ENCODE measurements at places on chromosomes 6 and 20.

DNA sequence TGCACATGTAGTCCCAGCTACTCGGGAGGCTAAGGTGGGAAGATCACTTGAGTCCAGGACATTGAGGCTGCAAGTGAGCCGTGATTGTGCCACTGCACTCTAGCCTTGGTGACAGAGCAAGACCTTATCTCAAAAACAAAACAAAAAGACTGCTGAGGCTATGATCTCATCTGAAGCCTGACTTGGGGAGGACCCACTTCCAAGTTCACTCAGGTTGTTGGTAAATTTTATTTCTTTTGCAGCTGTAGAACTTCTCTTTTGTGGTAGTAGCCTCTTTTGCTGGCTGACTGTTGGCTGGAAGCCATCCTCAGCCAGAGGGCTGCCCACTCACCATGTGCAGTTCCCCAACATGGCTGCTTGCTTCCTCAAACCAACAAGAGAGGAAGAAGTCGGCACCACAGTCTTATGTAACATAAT is 36.8 kb upstream of the ME1 start:
- DNase-seq = no peak

- DNase-seq = no peak
Observed at GRCh38 chr20:58871533-58872102, 19.1 kb downstream of the GNAS start.

GRCh38 chr6:146361128-146361924 is 182.3 kb upstream of the RAB32 start:
- DNase-seq = no peak

DNA sequence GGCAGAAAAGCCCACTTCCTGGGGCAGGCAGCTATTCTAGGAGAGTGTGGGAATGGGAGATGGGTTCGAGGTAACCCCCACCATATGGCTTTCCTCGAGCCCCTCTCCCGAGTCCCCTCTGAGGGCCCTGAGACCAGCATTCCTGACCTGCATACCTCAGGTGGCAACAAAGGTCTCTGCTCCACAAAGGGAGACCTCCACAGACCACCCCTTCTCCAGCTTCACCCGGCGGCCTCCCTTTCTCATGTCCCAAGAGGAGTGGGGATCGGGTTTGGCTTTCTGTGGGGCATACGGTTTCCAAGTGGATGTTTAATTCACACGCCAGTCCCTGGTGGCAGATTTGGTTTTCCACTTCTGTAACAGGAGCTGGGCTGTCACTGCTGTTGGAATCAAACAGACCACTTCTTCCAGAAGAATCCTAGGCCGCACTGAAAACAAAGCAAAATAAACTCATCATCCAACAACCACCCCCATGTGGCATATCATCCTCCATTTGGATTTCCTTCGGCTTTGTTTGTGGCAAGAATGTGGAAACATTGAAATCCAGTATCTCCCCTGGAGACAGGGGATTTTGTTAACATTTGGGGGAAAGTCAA is 83.2 kb downstream of the DLL1 start:
- DNase-seq = no peak

DNA sequence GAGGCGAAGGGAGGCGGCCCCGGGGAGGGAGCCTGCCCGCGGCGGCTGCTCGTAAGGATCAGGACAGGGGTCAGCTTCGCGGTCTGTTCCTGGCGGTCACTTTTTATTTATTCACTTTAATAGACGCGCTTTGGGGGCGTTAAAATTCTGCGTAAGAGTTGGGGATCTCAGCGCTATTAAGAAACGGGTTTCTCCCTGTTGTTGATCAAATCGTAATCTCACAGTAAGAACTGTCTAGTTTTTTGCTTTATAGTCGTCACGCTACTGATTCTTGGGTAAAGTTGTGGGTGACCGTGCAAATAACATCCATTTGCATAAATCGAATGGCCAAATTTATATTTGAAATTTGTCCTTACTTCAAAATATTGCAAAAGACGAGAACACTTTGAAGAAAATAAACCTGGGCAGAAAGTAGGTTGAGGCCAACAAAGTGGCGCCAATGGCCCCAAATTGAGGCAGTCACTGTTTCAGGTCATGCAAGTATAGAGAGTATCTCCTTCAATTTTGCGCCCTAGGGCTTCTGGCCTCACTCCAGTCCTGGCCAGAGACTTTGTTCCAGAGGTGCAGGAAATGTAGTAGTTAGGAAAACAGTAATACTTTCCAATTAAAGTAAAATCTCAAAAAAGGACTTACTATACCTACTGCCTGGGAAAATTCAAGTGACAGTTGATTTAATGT is 963 bp upstream of the RMND1 start:
- DNase-seq = no peak

DNA sequence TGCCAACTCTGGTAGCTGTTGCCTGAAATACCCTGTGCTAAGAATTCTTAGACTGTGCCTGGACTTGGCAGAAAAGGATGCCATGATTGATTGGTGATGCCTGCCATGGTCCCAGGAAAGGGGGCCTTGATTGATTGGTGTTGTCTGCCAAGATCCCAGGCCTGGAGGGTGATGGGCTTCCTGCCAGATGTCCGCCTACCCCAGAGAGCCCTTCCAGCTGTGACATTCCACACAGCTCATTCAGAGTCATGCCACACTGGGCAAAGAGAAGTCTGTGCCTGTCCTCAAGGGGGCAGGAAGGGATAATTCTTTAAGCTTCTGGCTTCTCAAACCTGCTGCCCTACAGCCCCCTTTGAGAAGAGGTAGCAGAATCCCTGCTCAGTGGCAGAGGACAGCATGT is 24.6 kb downstream of the RIMS4 start:
- DNase-seq = no peak

DNA sequence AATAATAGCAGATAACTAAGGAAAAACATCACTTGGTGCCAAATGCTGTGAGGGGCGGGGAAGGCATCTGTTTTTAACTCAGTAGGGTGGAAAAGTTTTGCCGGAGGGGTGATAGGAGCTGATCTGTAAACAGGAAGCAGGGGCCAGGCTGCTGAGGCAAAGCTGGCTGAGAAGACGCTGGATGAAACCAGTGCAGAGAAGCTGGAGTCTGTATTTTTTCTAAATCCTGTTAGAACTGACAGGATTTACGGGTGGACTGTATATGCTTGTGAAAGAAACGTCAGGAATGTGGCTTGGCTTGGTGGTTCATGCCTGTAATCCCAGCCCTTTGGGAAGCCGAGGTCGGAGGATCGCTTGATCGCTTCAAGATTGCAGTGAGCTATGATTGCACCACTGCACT is 5.6 kb downstream of the PCMTD2 start:
- no peak for DNase-seq

GRCh38 chr20:31602779-31603441 is 2.2 kb upstream of the ID1 start:
- no peak for DNase-seq

GRCh38 chr20:2919518-2920245 is 46.4 kb downstream of the PTPRA start:
- peak; percentile 35 for DNase-seq

DNA sequence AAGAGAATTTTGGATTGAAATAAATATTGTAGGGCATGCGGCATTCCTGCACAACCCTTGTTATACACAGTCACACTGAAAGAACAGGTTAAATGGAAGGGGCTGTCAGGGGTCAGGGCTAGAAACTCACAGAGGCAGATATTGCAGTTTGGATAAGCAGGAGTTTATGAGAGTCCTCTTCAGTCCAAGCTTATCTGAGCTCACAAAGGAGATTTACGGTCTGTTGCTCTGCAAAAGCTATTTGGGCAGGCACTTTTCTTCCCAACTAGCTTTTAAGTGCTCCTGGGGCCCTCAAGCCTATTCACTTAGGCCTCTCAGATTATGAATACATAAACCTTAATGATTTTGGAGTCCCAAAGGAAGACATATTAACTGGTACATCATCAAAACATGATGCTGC is 156.2 kb downstream of the SOX4 start:
- no peak for DNase-seq

DNA sequence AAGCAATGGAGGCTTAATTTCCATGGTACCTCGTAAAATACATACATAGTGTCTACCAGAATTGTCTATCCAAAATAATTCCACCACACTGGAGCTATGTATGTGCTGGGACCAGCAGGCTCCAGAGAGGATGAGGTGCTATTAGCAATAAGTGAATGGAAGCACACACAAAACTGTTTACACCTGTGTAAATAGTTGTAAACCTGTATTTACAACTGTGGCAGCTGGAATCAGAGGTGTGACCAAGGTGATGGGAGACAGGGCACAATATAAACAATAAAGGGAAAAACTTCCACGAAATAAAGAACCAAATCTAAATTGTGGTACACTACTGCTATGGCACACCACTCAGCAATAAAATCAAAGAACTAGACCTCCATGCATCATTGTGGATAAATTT is 14.4 kb downstream of the RARS2 start:
- DNase-seq = peak; percentile 23
